ENCODE measurements at places on chromosomes 2 and 18. TPM values are rescaled to one million over a fixed set of nuclear protein-coding genes. Genes with fewer than 3 reads are reported as not detected.

DNA sequence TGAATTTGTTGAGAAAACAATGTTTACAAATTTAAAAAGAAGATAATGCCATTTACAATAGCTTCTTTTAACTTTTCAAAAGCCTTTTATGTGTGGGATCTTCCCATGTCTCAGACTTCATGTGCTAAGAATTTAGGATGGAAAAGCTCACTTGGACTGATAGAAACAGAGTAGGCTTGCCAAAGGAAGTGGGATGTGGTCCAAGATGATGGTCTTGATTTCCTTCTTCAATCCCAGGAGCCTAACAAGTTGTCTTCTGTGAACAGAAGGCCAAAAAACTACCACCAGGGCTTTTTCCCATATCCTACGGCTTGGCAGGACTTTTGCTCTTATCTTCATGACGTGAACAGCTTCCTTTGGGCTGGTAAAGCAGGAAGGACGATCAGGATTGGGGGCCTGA is 9.5 kb downstream of the CXCR4 start:
- no peak for DNase-seq

GRCh38 chr2:127504552-127505430 is 21.5 kb downstream of the IWS1 start:
- no peak for DNase-seq

Gene CRIM1
- total RNA-seq = 134 TPM

Gene RAD51AP2
- 0.40 TPM for total RNA-seq

GRCh38 chr2:138515092-138515491 is 13.5 kb downstream of the SPOPL start:
- no peak for DNase-seq

DNA sequence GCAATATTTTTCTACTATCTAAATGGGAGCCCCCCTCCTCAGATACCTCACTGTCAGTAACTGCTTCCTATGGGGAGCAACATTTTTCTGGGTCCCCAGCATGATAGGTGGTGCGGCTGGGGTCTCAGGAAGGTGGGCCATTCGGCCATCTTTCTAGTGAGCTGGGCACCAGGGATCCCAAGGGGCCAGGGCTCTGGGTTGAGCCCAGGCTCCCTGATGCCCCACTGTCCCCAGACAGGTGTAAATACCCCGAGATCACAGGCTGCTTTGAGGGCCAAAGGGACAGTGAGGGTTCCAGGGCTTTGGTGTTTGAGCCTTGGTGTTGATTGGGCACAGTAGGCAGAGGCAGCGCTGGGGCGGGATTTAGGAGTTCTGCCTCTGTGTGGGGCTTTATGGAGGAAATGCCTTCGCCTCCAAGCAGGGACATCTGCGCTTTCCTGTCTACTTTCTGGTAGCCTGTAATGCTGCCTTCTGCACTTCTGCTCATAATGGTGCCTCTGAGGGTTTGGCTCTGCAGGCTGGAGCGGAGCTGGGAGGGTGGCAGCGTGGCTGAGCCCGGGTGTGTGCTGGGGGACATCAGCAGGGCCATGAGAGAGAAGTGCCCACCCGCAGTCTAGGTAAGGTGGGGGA is 5.3 kb downstream of the ITM2C start:
- DNase-seq = peak; percentile 27

GRCh38 chr18:31591628-31592027 is at the start of gene TTR:
Gene TTR (plus strand): TSS chr18:31591877. CDS start chr18:31591903, 26 bp downstream.
- DNase-seq = no peak

DNA sequence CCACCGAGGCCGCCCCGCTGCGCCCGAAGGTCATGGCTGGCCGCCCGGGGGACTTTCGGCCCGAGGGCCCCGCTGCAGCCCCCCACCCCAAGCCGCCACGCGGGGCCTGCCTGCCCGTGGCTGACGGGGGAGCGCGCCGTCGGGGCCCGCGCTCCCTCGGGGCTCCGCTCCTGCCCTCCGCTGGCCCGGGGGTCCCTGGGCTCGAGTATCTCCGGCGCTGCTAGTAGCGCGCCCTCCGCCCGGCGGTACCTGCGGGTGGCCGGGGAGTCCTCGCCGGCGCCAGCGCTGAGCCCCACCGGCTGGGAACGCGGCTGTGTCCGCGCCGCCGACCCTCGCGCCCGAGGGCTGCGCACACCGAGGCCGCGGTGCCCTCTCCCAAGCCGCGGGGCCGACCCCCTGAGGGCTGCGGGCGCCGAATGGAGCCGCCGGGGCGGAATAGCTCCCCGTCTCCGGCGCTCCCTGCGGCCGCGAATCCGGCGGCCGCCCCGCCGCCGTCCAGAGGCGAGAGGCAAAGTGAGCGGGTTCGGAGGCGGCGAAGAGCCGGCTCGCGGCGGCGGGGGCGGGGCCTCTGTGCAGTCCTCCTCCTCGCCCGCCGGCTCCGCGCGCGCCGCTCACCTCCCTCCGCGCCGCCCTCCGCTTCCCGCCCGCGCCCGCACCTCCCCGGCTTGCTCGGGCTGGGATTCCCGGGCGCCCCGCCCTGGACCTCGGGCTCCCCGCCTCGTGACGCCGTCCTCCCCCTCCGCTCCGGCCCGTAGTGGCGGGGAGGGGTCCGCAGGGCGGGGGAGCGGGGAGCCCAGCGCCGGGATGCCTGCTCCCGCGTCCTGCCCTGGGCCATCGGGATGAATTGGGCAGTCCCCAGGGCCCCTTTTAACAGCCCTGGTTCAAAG is at the start of gene KCNG3:
KCNG3 (minus strand) TSS at position 515 of the 887 bp plus-strand sequence; CDS start at position 34, 481 bp downstream.
- DNase-seq = peak; percentile 84

Gene GPN1
- total RNA-seq = 24.3 TPM

DNA sequence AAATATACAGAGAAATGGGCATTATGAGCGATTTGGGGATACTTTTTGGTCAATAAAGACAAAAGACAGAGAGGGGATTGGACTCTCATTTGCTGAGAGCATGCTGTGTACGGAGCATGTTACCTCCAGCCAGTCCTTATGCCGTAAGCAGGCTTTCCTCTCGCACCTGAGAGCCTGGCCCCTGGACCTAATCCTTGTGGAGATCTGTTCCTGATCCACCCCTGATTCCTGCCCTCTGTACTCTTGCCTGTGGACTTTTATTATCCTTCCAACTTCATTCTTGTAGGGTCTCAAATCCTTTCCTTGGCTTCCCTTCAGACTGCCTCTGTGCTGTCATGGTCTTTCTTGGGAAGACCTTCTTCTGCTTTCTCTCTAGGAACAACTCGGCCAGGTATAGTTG is 803.1 kb upstream of the RAB6C start:
- DNase-seq = no peak

GRCh38 chr2:218805627-218806026 is 23.7 kb downstream of the CYP27A1 start:
- DNase-seq = no peak

GRCh38 chr2:32002406-32002805 is 8.4 kb downstream of the MEMO1 start:
- DNase-seq = no peak

Measured in transverse colon (tissue), 4 donors.